ENCODE measurements at places on chromosomes 5 and 9. TPM values are rescaled to one million over a fixed set of nuclear protein-coding genes. Genes with fewer than 3 reads are reported as not detected.

DNA sequence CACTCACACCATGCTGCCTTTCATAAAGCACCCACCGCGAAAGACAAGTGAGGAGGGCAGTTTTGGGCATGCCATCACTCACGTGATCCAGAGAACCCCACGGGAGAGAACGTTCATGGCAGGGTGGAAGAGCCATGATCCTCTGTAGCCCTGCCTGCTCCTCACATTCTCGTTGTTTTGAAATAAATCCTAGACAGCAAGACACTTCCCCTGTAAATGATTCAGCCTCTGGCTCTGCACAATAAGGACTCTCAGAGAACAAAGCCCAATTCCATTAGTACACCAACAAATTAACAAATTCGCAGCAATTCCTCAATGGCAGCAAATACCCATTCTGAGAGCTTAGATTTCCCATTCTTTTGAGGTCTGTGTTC lies 71.5 kb downstream of the WNK2 start:
- DNase-seq = no peak

GRCh38 chr5:63050916-63051315 lies 472.3 kb downstream of the LRRC70 start:
- DNase-seq = no peak

GRCh38 chr5:142520885-142521284 lies 165.0 kb downstream of the FGF1 start:
- no peak for DNase-seq

GRCh38 chr5:33379757-33380156 lies 61.0 kb upstream of the TARS1 start:
- DNase-seq = no peak

GRCh38 chr5:22372826-22373660 lies 480.1 kb downstream of the CDH12 start:
- DNase-seq = no peak

GRCh38 chr9:109052416-109052815 lies 39.1 kb upstream of the CTNNAL1 start:
- DNase-seq = no peak

The PKN3 gene
- 7.9 TPM for total RNA-seq
